Panc1 (cell line): ENCODE measurements at places on chromosomes 2 and 18.

- DNase-seq = no peak
These were observed 135.5 kb downstream of the TMEFF2 start for GRCh38 chr2:192059266-192059665.

GRCh38 chr2:160612266-160612856 is 118.8 kb upstream of the RBMS1 start:
- no peak for DNase-seq

DNA sequence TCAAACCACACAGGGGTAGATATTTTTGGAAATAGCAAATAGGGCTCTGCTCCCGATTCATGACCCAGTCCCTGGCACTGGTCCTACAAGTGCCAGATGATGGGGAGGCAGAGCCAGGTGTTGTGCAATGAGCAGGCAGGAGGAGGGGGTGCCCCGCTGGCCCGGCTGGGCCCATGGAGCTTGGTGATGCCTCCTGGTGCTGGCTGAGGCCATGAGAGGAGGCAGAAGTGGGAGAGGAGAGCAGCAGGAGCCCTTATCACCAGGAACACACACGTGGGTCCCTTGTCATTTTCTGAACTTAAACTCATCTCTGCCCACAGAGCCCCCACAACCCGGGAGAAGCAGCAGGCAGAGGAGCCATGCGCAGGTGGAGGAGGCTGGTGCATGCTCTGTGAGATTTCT is 90.5 kb upstream of the MAPK4 start:
- no peak for DNase-seq

DNA sequence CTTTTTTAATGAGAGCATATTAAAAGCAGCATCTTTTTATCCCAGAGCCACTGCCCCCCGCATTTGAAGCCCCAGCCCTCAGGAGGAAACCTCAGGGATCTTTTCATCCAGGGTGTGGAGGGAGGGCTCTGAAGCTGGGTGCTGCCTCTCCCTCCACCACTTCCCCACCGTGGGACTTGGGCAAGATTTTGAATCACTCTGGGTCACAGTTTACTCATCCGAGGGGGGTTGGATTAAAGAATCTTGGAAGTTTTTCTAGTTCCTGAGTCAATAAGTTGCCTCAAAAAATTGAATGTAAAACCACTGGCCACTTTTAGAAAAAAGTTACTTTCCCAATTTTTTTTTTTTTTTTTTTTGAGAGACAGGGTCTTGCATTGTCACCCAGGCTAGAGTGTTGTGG is 62.0 kb upstream of the ANKRD44 start:
- no peak for DNase-seq

GRCh38 chr2:201360256-201360655 is 3.1 kb upstream of the FLACC1 start:
- no peak for DNase-seq
